ENCODE measurements at places on chromosomes 7 and 10.

- DNase-seq = no peak
Measured at GRCh38 chr7:121371883-121372282, 24.2 kb downstream of the FAM3C start.

DNA sequence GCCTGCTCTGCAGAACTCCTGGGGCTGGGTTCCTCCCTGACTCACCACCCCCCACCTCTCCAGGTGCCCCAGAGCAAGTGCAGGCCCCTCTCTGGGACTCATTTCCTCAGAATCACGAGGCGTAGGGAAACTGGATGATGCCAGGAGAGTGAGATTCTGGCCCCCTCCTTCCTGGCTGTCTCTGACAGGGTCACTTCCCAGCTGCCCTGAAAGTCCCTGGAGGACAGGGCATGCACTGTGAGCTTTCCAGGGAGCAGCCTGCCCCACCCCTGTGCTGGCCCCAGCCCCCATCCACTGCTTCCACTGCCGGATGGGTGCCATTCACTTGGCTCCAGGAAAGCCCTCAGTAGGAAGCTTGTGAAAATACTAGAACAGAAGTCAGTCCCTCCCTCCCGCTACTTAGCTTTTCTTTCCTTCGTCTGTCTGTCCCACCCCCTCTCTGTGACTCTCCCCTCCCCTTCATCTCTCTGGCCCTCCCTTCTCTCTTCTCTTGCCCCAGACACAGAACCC is 10.4 kb downstream of the TACR2 start:
- DNase-seq = no peak

DNA sequence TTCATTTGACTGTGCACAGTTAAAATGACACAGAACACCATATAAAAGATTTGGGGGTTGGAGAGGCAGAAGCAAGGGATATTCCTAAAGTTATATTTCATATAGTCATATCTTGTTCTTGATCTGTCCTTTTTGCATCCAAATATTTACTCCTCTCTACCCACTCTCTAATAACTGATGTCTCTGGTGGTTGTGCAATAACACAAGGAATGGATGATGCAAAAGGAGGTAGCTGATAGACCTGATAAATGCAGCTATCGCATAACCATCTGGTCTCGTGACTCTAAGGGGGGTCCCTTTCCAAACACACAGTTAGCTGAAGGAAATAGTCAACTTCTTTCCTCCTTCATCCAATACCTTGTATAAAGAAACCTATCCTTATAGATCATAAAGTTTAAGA is 123.1 kb downstream of the POLR1F start:
- DNase-seq = no peak

DNA sequence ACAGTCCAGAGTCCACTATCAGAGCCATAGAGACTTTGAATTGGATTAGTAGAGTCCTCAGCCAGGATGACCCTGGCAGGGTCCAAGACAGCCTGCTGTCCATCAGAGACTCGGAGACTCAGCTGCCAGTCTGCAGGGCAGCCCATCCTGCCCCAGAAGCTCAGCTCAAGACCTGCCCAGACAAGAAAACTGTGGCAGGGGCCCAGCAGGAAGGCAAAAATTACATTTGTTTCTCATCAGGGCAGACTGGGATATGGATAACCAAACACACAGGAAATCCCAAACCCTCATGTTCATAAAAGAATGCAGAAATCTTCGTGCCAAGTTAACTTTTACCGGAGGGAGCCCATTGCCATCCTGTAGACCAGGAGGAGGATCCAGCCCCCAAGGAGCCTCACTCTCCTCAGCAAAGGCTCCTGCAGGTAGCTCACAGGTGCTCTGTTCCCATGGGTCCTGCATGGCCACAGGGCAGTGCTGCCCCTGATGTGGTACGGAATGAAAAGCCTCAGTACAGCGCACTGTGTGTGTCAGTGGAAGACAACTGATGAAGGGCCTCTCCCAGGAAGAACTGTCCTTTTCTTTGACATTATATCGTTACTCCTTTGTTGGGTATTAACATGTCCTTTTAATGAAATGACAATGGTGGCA is 222.2 kb downstream of the KCNMA1 start:
- DNase-seq = no peak

DNA sequence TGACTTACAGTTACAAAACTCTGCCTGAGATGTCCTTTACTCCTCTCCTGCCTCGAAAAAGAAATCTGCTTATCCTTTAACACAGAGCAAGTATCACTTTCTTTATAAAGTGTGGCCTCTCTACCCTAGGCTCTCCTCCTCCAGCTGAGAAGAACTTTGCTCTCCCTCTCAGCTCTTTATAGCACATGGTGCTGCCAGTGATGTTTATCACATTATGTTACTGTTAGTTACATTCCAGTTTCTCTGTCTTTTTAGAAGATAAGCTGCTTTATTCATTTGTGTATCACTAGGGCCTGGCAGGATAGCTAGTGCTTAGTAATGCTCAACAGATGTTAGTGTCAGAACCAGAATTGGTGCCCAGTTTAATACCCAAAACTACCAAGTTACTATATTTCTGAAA is 41.1 kb upstream of the TMEM229A start:
- DNase-seq = no peak
